ENCODE measurements at places on chromosomes 1 and 21.

DNA sequence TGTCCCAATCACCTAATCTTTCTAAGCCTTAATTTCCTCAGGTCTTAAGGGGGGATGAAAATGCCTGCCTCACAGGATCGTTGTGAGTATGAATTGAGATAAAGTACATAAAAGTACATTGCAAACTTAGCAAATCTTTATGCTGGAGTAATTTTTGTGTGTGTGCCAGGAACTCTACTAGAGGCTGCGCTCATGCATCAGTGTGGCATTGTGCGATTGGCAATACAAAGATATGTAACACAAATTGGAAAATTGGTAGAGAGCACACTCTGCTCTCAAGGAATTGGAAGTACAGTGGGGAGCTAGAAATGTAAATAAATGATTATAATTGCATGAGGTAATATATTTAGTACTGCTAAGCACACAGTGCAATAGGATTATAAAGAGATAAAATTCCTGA is 398.3 kb downstream of the DUSP10 start:
- no peak for DNase-seq

- no peak for DNase-seq
Measured at GRCh38 chr1:205144751-205145150, 23.0 kb upstream of the RBBP5 start.

DNA sequence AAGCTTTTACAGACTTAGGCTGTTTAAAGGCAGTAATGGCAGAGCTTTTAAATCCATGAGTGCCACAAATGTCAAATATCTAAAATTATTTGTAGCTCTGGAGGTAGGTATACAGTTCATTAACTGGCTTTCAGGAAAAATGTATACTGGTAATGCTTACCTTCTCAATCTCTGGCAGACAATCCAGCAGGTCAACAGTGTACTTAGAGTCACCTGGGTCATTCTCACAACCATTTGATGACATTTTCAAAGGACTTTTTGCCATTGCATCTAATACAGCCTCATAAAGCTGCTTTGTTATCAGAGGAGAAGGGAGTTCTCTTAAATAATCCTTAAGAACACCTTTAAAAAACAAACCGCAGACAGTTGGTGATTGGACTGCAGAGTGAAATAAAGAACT is 31.9 kb downstream of the SYDE2 start:
- no peak for DNase-seq

- DNase-seq, result no peak
Measured at GRCh38 chr1:67522793-67523192, 92.6 kb upstream of the SERBP1 start.

All from HEK293T (cell line).